Stimulated activated CD8-positive, alpha-beta memory T cell treated with anti-CD3 and anti-CD28 coated beads, Interleukin-4, amount 100 ng/mL, for 4 hours (primary cell): ENCODE measurements at places on chromosomes 2 and 18.

- DNase-seq = no peak
Measured at GRCh38 chr2:189566046-189566445, 14.5 kb downstream of the SLC40A1 start.

- DNase-seq = no peak
Measured at GRCh38 chr2:46610021-46610420, 130.7 kb downstream of the TMEM247 start.

DNA sequence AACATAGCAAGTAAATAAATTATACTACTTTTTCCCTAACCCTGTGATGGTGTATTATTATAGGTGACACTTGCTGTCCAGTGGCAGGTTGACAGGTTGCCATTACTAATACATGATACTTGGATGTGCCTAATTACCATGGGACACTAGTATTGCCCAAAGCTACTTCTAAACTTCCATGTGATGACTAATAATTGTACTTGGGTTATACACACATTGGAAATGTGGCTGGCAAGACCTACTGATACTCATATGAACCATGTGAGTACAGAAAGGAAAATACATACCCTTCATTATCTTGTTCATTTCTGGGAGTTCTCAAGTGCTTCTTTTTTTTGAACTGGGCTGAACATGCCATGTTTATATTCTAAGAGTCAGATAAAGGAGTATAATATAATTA lies 156.4 kb downstream of the IKZF2 start:
- no peak for DNase-seq

DNA sequence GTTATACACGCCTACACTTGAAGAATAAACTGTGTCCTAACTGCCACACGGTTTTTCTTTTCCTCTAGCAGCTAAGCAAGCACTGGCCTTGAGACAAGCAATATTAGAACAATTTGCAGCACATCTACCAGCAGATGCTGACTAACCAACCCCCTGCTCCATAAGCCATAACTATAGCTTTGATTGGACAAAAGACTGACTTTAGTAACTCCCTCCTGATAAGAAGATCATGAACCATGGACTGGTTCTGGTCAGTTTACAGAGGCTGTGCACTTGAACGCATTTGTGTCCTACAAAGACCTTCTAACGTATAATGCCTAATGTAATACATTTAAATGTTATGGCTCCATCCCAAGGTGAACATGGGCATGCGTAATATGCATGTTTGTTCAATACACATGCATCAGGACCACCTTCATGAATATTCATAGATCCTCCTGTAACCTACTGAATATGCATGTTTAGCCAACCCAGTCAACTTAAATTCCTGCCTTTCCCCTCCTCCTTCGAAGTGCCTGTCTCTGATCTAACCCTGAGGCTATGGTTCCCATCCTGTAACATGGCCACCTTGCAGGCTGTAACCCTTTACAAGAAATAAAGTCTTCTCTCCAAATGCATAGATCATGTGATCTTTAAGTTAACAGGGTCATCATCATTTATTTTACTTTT lies 26.5 kb downstream of the SLC4A5 start:
- no peak for DNase-seq

DNA sequence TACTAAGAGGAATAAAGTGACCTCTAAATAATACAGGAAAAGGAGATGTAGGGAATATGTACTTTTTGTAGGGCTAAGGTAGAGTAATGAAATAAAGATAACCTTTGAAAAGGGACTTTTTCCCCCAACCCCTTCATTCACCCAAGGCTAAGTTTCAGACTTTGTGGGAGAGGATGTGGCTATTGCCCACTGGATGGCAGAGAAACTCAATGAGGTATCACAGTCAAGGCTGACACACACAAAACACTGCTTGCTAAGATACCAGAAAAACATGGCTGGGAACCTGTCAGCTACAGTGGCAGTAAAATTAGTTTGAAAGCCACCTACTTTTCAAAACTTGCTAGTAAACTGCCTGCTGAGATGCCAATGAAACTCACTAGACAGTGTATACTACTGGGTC lies 158.8 kb upstream of the WDSUB1 start:
- DNase-seq = no peak

- no peak for DNase-seq
Measured at GRCh38 chr2:106284255-106284654, 90.2 kb upstream of the UXS1 start.

DNA sequence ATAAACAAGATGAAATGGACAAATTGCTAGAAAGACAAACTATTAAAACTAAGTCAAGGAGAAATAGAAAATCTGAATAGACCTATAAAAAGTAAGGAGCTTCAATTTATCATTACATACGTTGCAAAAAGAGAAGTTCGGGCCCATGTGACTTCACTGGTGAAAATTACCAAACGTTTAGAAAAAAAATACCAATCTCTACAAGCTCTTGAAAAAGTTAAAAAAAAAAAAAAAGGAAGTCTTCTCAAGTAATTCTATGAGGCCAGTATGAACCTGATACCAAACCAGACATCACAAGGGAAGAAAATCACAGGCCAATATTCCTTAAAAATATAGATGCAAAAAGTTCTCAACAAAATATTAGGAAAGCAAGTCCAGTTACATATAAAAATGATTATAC lies 20.2 kb upstream of the ACVR2A start:
- DNase-seq = no peak

DNA sequence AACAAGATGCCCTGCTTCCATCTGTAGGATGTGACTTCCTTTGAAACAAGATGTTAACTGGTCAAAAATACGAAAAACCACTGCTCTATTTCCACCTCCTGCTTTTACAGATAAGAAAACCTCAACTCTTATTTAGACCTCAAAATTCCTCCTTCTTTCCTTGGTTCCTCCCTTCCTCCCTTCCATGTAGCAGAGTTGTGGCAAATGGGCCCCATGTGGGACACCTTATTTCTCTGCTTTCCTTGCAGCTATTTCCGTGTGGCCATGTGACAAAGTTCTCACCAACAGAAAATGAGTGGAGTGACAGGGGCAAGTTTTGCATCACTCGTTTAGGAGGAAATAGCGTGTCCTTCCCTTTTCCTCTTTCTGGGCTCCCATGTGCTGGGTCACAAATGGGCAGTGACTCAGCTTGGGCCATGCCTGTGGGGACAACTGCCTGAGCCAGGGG lies 69.4 kb upstream of the SMAD2 start:
- no peak for DNase-seq

GRCh38 chr2:189391201-189391600 lies 50.1 kb upstream of the WDR75 start:
- DNase-seq = no peak

- no peak for DNase-seq
Measured at GRCh38 chr2:230144355-230144754, 75.4 kb downstream of the SP110 start.

GRCh38 chr2:28633204-28633603 lies 118.4 kb upstream of the PPP1CB start:
- no peak for DNase-seq

DNA sequence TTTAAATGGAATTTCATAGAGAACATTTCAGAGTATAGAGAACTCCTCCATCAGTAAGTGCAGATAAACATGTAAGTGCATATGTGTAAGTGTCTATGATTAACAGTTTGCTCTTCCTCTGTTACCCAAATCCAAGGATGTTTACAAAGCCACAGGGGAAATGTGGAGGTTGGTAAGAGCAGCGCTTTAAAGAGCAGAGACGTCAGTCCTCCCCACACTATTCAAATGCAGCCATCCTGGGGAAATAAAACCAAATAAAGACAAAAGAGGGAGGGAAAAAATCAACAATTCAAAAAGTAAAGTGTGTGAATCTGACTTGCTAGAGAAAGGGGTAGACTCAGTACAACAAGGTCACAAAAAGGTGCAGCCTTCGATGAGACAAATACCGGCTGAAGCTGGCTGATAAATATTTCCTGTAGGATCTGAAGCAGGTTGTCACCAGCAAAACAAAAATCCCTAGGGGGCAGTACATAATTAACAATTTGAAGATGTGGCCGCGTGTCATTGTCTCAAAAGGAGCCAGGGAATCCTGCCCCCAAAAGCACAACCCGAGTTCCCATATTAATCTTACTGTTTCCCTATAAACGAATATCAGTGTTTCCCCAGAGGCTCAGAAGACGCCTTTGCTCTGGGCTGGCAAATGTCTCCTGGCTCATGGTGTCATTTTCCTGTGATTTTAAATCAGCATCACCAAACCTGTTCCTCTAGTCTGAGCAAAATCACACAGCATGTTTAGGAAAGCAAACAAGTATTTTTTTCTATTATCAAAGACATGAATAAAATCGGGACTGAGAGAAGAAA lies 216.5 kb downstream of the CDCA7 start:
- DNase-seq = no peak

- DNase-seq = no peak
Measured at GRCh38 chr2:148027822-148028221, 6.9 kb downstream of the MBD5 start.

- no peak for DNase-seq
Measured at GRCh38 chr2:231300020-231300721, 95.3 kb upstream of the B3GNT7 start.

GRCh38 chr2:40734797-40735196 lies 282.9 kb upstream of the SLC8A1 start:
- no peak for DNase-seq

GRCh38 chr2:136015699-136016098 lies 30.3 kb upstream of the DARS1 start:
- DNase-seq = no peak

- DNase-seq = no peak
Measured at GRCh38 chr2:10267551-10268465, 34.9 kb upstream of the HPCAL1 start.

GRCh38 chr2:203673933-203674332 lies 32.5 kb upstream of the CD28 start:
- DNase-seq = no peak

GRCh38 chr18:35029770-35030169 lies 11.4 kb upstream of the MAPRE2 start:
- no peak for DNase-seq

DNA sequence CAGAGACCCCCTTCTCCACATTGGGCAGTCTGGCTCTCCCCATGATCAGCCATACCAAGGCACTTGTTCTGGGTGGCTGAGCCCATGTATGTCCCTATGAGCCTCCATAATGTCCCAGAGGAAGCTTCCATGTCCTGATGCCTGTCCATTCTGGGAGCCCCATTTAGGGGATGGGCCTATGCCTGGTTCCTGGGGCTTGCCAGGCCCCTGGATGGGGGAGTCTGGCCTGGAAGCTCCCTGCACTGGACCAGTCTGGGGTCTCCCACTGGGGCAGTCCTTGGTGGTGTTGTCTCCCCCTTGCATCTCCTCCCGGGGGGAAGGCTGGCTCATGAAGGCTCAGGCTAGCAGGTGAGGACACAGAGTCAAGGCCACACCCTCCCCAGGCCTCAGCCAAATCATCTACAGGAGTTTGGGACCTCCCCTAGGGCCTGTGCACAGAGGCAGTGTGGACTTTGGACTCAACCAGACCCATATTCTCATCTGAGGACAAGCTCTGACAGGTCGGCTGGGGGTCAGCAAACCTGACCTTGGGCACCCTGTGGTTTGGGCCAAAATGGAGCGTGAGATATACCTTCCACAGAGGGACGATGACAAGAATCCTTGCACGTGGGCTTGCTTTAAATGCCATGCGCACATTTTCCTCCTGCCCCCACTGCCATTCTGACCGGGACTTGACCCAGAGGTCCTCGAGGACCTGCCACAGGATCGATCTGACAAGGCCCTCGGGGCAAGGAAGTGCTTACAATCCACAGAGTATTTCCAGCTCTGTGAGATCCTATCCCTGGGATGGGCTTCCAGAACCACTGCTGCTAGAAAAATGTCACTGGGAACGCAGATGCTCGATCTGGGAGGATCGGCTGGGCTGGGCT lies 38.8 kb downstream of the INHBB start:
- no peak for DNase-seq
